A549 treated with dexamethasone at 1 μM for 4 hours (cell line): ENCODE measurements at places on chromosomes 4 and X. TPM values are rescaled to one million over a fixed set of nuclear protein-coding genes. Genes with fewer than 3 reads are reported as not detected.

Gene CBLL2
- not detected in 5 replicates for total RNA-seq

Gene CD38
- 8.9 to 17.6 TPM (median 14.4 TPM) in 5 replicates for total RNA-seq

Gene UGT2A2
- not detected in 5 replicates for total RNA-seq

Gene GC
- total RNA-seq, result not detected in 5 replicates

Gene SOWAHD
- total RNA-seq, result 0.06 TPM in 3 of 5 replicates, not detected in the others

Gene NHS
- 1.7 to 2.6 TPM (median 2.2 TPM) in 5 replicates for total RNA-seq

Gene LRIT3
- total RNA-seq, result 0.03 to 0.06 TPM (median 0.04 TPM) in 4 of 5 replicates, not detected in the other

Gene SUPT20HL2
- total RNA-seq, result not detected in 5 replicates

Gene GUCY1A1
- not detected in 5 replicates for total RNA-seq

Gene PFKFB1
- total RNA-seq, result 0.07 to 0.15 TPM (median 0.10 TPM) in 3 of 5 replicates, not detected in the others

Gene SPIN2A
- total RNA-seq, result 0.09 to 0.16 TPM (median 0.11 TPM) in 4 of 5 replicates, not detected in the other
